IPS-NIHi11 (cell line): ENCODE measurements at places on chromosomes 7 and 10.

DNA sequence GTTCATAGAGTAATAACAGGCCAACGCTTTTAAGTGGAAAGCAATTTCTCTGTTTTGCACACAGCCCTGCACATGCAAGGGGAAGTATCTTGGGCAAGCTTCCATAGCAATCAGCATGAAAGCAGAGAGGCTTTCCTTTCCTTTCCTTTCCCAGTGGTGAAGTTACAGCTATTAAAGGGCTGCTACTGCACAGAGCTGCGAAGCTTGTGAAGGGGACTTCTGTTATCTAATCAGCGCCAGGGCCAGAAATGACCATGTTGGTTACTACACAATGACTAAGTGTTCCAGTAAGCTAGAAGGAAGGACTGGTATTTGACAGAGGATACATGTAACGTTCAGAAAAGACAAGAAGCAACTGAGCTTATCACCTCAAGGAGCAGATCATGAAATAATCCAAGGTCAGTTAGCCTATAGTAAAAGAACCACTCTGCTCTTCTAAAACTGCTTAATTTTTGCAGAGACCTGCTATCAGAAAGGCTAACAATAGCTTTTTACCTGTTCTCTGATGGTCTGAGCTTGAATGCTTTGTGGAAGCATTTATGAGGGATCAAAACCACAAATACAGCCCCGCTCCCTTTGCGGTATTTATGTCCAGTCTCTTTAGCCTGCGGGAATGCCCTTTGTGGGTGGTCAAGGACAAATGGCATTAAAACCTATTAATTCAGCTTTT is 45.9 kb downstream of the SGMS1 start:
- no peak for DNase-seq

DNA sequence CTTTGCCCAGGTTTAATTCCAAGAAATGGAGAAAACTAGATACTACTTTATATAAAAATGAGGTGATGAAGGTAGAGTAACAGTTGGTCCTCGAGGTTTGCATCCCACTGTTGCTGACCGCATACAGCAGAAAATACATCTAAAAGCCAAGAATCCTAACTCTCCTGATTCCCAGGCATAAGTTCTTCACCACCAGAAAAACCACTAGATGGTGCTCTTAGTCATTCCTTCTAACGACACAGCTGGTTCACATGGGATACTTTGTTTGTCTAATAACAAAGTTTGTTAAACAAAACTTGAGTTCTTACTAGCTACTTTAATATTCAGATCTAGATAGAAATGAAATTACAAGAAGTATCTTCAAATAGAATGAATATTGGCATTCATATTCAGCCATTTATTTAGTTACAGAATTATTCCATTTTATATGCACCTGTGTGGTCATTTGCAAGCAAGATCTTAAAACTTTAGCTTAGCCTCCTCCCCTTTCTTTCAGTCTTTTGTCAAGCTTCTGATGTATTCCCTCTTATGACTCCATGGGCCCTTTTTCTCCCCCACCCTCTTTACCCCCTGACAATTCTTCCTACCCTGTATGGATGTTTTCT is 54.1 kb upstream of the CYP26C1 start:
- DNase-seq = peak; percentile 55

DNA sequence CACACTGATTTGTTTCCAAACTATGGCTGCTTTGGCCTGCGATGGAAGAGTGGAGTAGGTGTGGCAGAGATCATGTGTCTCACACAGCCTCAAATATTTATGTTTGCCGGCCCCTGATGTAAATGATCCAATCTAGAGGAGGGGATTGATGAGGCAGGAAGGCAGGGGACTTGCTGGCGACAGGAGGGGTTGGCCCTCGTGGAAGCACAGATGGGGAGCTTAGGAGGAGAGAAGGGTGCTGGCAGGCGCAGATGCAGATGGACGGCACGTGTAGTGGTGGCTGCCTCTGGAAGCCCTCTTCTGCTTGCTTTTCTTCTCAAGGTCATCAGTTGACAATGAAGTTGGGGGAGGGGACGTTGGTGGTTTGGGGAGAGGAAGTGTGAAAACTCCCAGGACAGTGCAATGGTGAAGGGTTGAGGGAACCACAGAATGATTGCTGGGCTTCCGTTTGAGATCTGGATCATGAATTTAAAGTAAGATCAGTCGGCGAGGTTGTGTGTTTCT is 15.4 kb downstream of the COL13A1 start:
- no peak for DNase-seq

DNA sequence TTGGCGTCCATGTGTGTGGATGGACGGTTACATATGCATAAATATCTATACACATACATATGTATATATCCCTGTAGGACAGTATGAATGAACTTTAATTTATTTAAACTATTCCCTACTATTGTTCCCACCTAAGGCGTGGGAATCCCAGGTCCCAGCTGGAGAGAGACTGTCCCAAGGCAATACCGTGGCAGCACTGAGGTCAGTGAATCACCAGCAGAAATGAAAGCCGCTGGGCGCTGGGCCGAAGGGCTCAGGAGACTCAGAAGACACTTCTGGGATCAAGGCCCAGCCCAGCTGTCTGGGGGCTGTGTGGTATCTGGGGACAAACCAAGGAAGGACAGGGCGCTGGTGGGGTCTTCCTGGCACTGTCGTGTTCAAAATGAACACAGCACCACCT is 49.6 kb upstream of the MYL10 start:
- DNase-seq = no peak
